Naive thymus-derived CD4-positive, alpha-beta T cell (primary cell): ENCODE measurements at places on chromosomes 2 and 18. TPM values are rescaled to one million over a fixed set of nuclear protein-coding genes. Genes with fewer than 3 reads are reported as not detected.

DNA sequence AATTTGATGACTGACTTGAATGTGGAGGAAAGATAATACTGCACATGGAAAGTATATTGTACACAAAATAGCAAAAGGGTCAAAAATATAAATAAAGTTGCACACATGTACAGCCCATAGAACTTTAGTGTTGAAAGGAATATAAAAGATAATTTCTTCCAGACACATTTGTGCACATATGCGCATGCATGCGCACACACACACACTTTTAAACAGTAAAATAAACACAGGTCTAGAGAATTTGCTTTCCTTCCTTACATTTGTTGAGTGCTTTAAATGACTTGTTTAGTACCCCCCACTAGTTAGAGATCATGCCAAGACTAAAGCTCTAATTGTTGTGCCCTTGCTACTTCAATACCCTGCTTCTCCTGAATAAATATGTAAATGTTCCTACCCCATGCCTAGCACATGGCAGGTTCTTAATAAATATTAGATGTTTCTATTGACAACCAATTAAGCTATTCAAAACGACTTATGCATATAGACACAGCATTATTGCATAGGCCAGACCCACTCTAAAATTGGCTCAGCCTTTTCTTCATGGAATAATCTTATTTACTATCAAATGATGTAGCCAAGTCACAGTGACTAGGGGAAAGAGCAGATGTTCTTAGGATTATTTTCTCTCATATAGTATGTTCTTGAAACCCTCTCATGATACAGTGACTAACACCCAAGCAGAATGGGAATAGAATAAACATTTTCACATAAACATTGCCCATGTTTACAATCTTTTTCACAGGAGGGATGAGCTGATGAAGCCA, 165.5 kb upstream of the ACVR2A start:
- H3K27ac ChIP-seq: no peak overlapping the region
- H3K4me1 ChIP-seq: no peaks in the 10 kb centered on the region
- no peak overlapping the region for H3K4me3 ChIP-seq
- no peaks in the 10 kb centered on the region for H3K36me3 ChIP-seq
- no peak for DNase-seq
- no peaks in the 10 kb centered on the region for H3K27me3 ChIP-seq

- no peak overlapping the region for H3K27ac ChIP-seq
- no peaks in the 10 kb centered on the region for H3K4me1 ChIP-seq
- DNase-seq: no peak
- H3K4me3 ChIP-seq: no peak overlapping the region
- H3K27me3 ChIP-seq: no peaks in the 10 kb centered on the region
- no peaks in the 10 kb centered on the region for H3K36me3 ChIP-seq
Observed at GRCh38 chr2:235024931-235025773, 73.3 kb downstream of the SH3BP4 start.

The UNC80 gene
- total RNA-seq: not detected

DNA sequence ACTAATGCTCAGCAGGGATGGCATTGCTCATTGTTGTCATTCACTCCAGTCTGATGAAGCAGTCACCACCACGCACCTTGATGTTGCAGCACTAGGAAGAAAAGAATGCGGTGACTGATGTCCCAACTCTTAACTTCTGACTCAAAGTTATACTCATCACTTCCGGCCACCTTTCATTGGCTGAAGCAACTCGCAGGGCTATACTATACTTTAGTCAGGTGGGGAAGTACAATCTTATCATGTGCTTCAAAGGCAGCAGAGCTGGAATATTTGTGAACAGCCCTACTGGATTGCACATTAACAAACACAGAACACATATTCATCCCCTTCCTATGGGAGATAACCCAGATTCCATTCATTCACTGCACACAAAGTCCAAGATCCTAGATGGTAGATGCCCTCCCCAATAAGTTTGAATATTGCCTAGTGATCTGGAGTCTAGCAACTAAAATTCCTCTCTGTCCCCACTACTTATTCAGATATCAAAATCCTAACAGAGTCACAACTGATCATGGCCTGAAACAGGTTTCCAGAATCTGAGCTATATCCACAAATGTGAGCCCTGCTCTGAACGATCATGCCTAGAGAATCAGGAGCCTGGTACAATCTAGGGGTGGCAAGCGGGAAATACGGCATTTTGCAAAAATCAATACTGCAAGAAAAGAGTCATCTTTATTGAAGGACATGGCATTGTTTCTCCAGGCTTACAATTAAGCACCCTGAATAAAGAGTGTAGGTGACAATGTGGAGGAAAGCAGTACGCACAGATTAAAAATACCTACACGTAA, 3.4 kb upstream of the SPATS2L start:
- DNase-seq: no peak
- no peak overlapping the region for H3K27ac ChIP-seq
- H3K4me1 ChIP-seq: peaks cover 4% of the 10 kb centered on the region
- no peaks in the 10 kb centered on the region for H3K27me3 ChIP-seq
- no peaks in the 10 kb centered on the region for H3K36me3 ChIP-seq

The POTEC gene
- not detected for total RNA-seq

- no peaks in the 10 kb centered on the region for H3K36me3 ChIP-seq
- no peaks in the 10 kb centered on the region for H3K27me3 ChIP-seq
- no peak overlapping the region for H3K4me3 ChIP-seq
- DNase-seq: no peak
Observed at GRCh38 chr2:1051075-1051474, 100.4 kb downstream of the SNTG2 start.

DNA sequence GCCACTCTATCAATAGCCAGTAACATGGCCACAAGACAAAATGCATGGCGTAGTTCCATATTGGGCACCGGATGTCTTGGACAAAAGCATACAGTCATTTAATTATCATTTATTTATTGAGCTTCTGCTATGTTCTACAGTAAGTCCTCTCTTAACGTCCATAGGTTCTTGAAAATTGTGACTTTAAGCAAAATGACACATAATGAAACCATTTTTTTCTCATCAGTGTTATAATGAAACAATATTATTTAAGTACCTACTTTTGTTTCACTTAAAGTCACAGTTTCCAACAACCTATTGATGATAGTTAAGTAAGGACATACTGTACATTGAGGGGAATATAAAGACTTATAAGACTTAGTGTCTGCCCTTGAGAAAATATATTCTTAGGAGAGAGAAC, 84.9 kb downstream of the XRCC5 start:
- no peak overlapping the region for H3K27ac ChIP-seq
- no peak overlapping the region for H3K4me3 ChIP-seq
- peaks cover 22% of the 10 kb centered on the region for H3K36me3 ChIP-seq
- H3K4me1 ChIP-seq: no peaks in the 10 kb centered on the region
- DNase-seq: no peak

The APCDD1 gene
- not detected in 2 replicates for total RNA-seq

GRCh38 chr2:151071382-151071781, 190.3 kb downstream of the RBM43 start:
- no peaks in the 10 kb centered on the region for H3K4me1 ChIP-seq
- no peak overlapping the region for H3K27ac ChIP-seq
- no peak for DNase-seq
- no peak overlapping the region for H3K4me3 ChIP-seq

GRCh38 chr2:170573671-170574070, 141.5 kb upstream of the SP5 start:
- no peaks in the 10 kb centered on the region for H3K4me1 ChIP-seq
- no peak overlapping the region for H3K4me3 ChIP-seq
- no peak overlapping the region for H3K27ac ChIP-seq
- no peaks in the 10 kb centered on the region for H3K27me3 ChIP-seq
- no peaks in the 10 kb centered on the region for H3K36me3 ChIP-seq

The BOLL gene
- not detected in 2 replicates for total RNA-seq

- no peak overlapping the region for H3K4me3 ChIP-seq
- no peaks in the 10 kb centered on the region for H3K36me3 ChIP-seq
- H3K27ac ChIP-seq: no peak overlapping the region
- no peaks in the 10 kb centered on the region for H3K4me1 ChIP-seq
- DNase-seq: no peak
- H3K27me3 ChIP-seq: no peaks in the 10 kb centered on the region
Observed at GRCh38 chr2:241123816-241124536, 21.9 kb upstream of the MTERF4 start.

- H3K36me3 ChIP-seq: no peaks in the 10 kb centered on the region
Observed at GRCh38 chr2:2527148-2527547, 196.1 kb upstream of the MYT1L start.

The MDH1 gene
- total RNA-seq: 76.5 TPM

GRCh38 chr18:50928551-50928950, 39.3 kb upstream of the ELAC1 start:
- no peak for DNase-seq
- peaks cover 4% of the 10 kb centered on the region for H3K36me3 ChIP-seq
- H3K4me1 ChIP-seq: no peaks in the 10 kb centered on the region
- no peak overlapping the region for H3K4me3 ChIP-seq
- no peaks in the 10 kb centered on the region for H3K27me3 ChIP-seq
- no peak overlapping the region for H3K27ac ChIP-seq

The BOK gene
- total RNA-seq: not detected

The KLHL41 gene
- 1.1 TPM for total RNA-seq

The NIF3L1 gene
- 11.9 TPM for total RNA-seq

DNA sequence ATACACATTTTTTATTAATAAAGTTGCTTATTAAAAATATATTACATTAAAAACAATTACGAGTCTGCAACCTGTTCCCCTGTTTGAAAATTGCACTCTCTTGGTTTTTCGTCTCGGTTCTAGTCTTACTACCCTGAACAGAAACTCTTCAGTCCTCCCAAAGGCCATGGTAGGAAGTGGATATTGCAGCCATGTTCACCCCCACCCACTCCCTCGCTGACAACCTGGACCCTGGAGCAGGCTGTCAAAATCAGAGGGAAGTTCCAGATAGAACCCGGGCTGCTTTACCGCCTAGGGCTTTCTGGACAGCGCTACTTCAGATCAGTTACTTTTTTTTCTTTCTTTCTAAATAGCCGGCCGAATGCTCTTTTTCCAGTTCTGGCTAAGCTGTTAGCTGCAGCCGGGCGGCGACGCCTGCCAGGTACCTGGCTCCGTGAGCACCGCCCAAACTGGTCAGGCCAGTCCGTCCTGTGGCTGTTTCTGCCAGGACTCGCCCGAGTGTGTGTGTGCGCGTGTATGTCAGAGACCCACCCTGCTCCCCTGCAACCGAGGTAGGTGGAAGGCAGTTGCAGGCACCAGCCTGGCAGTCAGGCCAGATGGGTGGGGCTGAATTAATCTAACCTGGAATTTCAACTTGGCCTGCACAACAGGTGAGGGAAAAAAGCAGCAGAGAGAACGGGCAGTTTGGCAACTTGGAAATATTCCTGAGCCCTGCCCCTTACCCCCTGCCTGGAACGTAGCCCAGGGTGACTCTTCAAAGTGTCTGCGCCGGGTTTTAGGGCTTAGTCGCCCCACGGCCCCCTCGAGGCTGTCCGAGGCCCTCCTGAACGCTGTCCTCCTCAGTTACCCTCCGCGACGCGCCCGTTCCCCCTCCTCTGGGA, 1.1 kb upstream of the TET3 start:
- DNase-seq: peak; percentile 33
- H3K4me1 ChIP-seq: peaks cover 69% of the 10 kb centered on the region
- no peaks in the 10 kb centered on the region for H3K27me3 ChIP-seq
- no peaks in the 10 kb centered on the region for H3K36me3 ChIP-seq
- peak overlapping the region; percentile 76 for H3K27ac ChIP-seq
- peak overlapping the region; percentile 55 for H3K4me3 ChIP-seq

DNA sequence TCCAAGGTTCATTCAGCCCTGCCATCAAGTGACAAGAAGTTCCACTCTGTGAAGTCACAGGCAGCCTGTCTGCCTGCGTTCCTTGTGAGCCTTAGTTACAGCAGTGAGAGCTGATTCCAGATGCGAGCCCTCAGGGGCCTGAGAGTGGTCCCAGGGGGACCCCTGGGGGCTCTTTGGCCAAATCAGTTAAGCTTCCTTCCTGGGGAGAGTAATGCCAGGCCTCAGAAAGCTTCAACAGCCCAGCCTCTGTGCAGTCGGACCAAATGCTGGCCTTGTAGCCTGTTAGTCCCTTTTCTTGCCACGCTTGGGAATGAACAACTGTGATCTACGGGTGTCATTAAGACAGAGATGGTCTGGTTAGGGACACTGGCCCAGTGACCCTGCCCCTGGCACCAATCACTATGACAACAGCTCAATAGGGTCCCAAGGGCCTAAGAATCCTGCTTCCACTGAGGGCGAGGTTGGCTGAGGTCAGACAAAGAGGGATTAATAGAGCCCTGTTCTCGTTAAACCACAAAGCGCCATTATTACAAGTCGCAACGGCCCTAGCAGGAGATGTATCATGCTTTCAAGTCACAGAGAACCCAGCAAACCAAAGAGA, 50.9 kb downstream of the HS1BP3 start:
- no peaks in the 10 kb centered on the region for H3K36me3 ChIP-seq
- no peaks in the 10 kb centered on the region for H3K27me3 ChIP-seq
- H3K4me1 ChIP-seq: no peaks in the 10 kb centered on the region
- no peak overlapping the region for H3K4me3 ChIP-seq
- no peak overlapping the region for H3K27ac ChIP-seq
- DNase-seq: no peak

- no peak overlapping the region for H3K27ac ChIP-seq
- no peaks in the 10 kb centered on the region for H3K4me1 ChIP-seq
- H3K36me3 ChIP-seq: no peaks in the 10 kb centered on the region
- H3K4me3 ChIP-seq: no peak overlapping the region
Observed at GRCh38 chr18:62017618-62018017, 124.8 kb upstream of the RNF152 start.

DNA sequence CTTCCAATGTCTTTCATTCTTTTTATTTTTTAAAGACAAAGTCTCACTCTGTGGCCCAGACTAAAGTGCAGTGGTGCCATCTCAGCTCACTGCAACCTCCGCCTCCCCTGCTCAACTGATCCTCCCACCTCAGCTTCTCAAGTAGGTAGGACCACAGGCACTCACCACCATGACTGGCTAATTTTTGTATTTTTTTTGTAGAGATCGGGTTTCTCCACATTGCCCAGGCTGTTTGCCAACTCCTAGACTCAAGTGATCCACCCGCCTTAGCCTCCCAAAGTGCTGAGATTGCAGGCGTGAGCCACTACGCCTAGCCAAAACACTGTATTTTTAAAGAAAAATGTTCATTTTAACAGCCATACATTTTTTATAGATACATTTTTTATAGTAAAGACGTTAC, 12.7 kb downstream of the GCKR start:
- H3K36me3 ChIP-seq: no peaks in the 10 kb centered on the region
- H3K4me3 ChIP-seq: no peak overlapping the region
- no peaks in the 10 kb centered on the region for H3K4me1 ChIP-seq
- DNase-seq: no peak
- no peak overlapping the region for H3K27ac ChIP-seq

DNA sequence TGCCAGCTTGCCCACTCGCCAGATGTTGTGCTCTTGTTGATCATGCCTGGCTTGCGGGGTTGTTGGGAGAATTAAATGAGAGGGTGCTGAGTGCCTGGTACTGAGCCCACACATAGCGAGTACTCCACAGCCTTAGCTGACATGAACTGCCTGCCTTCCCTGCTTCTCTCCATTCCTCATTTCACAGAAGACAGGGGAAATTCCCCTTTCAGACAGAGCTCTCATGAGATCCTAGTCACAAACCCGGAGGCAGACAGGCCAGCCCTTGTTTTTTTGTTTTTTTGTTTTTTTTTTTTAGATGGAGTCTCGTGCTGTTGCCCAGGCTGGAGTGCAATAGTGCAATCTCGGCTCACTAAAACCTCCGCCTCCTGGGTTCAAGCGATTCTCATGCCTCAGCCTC, 17.1 kb upstream of the DNMT3A start:
- no peaks in the 10 kb centered on the region for H3K36me3 ChIP-seq
- no peaks in the 10 kb centered on the region for H3K27me3 ChIP-seq
- H3K4me3 ChIP-seq: no peak overlapping the region
- DNase-seq: no peak
- no peak overlapping the region for H3K27ac ChIP-seq
- peaks cover 4% of the 10 kb centered on the region for H3K4me1 ChIP-seq

The ANKRD44 gene
- 294 TPM for total RNA-seq

The DNAJC5G gene
- total RNA-seq: not detected

GRCh38 chr18:43312891-43313290, 35.6 kb upstream of the SYT4 start:
- DNase-seq: no peak
- H3K4me3 ChIP-seq: no peak overlapping the region
- no peak overlapping the region for H3K27ac ChIP-seq
- no peaks in the 10 kb centered on the region for H3K36me3 ChIP-seq
- no peaks in the 10 kb centered on the region for H3K4me1 ChIP-seq
